ENCODE measurements at places on chromosomes 11 and 22.

DNA sequence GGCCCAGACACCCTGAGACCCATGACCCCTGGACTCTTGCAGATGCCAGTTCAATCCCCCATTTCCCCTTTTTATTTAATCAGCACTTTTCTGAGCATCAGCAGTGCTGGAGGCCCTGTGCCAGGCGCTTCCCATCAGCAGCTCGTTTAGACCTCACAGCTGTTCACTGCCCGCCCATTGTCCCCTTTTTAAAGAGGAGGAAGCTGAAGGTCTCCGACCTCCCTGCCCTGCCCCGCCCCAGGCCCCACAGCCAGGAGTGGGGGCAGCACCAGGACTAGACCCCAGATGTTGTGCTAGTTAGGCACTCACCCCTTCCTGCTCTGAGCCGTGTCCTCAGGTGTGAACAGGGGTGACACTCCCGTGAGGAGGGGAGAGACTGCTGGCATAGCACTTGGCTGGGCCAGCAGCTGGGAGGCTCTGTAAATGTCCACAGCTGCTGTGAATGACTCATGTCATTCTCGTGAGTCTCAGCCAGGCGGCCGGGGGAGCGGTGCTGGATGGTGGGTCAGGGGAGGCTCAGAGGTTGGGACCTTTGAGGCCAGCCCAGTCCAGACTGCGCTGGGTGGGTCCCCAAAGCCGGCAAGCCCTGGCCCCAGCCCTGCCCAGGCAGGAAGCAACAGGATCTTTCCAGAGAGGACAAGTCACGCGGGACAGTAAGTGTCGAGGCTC, 19.9 kb downstream of the EMID1 start:
- DNase-seq: peak; percentile 24

GRCh38 chr11:72244060-72244360, at the start of gene PHOX2A:
Gene PHOX2A (minus strand): TSS chr11:72244176. CDS start chr11:72244004, 172 bp downstream.
- DNase-seq: no peak

- DNase-seq: no peak
Measured at GRCh38 chr22:31945443-31945855, 1.1 kb downstream of the YWHAH start.

- no peak for DNase-seq
Measured at GRCh38 chr11:105701098-105701497, 91.2 kb downstream of the GRIA4 start.

DNA sequence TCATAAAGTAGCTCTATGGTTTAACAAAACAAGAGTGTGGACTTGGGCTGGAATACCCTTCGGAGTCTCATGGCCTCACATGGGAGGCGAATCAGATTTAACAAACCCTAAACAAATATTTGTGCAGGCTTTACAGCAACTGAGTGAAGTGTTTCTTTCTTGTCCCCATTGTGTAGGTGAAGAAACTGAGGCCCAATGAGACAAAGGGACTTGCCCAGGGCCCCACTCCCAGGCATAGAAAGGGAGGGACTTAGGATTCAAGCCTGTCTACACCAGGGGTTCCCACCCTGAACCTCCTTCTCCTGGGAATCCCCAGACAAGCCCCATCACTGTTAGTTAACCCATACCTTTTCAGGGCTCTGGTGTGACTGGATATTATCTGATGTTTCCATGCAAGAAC, 55.1 kb upstream of the CRYBB3 start:
- no peak for DNase-seq

DNA sequence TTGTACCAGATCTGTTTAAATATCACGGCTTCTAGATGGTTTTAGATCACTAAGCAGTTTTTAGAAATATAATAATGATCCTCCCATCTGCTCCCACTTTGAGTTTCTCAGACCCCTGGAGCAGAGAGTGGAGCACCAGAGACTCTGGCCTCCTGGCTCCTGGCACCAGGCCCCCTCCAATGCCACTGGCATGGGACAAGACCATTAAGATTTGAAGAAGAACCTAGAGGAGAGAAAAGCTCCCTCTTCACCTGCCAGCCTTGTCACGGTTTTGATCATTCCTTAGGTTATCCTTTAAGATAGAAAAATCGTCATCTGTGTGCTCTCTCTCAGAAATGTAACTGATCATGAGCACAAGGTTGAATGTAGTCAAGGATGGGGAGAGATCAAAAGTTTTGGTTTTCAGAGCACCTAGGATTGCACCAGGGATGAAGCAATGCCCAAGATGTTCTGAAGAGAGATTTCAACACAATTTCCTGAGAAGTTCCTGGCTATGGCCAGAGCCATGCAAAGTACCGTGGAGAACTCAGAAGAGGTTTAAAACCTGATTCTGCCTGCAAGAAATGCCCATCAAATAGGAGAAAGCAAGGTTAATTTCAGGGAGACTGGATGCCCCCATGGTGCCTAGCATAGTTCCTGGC, 22.2 kb downstream of the IL10RA start:
- DNase-seq: peak; percentile 61

DNA sequence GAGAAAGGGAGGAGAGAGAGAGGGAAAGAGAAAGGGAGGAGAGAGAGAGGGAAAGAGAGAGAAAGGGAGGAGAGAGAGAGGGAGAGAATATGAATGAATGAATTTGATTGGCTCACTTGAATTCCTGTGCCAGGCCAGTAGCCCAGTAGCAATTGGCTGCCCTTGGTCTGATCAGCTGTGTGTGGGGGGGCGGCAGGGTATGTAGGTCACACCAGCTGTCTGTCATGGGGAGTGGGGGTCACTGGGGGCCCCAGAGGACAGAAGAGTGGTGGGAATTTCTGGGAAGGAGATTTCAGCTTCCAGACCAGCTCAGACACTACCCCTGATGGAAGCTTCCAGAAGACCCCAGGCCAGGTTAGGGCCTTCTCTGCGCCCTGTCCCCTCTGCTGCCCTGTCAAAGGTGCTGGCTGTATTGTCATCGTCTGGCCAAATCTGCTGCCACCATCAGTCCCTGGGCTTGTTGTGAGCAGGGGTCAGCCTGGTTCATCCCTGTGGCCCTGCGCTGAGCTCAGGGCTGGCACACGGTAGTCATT, 21.1 kb downstream of the MPPED1 start:
- no peak for DNase-seq

DNA sequence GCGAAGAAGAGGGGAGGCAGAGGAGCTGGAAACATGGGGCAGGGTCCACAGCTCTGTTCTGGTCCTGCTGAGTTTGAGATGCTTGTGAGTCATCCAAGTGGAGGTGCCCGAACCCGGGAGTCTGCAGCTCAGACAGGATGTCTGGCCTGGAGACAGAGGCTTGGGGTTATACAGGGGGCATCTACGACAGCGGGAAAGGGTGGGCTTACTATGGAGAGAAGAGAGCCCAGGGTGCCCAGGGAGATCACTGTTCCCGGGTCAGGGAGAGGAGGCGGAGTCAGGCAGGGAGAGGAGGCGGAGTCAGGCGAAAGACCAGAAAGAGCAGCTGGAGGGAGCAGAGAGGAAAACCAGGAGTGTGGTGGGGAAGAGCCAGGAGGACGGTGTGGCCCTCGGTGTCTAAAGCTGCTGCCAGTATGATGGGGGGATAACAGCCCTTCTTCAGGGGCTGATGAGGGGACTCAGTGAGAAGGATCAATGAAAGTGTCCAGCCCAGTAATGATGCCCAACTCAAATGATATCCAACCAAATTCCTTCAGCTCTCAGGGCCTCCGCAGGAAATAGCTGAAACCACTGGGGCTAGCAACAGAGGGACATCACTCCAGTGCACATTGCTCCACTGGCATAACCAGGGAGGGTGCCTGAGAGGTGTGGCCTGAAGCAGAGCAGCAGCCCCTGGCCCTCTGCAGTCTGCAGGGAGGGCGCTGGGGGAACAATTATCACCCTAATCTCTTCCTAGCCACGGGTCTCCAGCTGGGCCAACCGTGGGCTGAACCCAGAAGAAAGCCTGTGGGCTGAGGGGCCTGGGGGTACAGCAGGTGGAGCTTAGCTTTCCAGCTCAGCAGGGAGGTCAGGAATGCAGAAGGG, 2.6 kb upstream of the LTBP3 start:
- no peak for DNase-seq

- no peak for DNase-seq
Measured at GRCh38 chr11:368414-369335, 624 bp upstream of the B4GALNT4 start.

- peak; percentile 51 for DNase-seq
Measured at GRCh38 chr11:128941110-128941509, 1.6 kb downstream of the TP53AIP1 start.

DNA sequence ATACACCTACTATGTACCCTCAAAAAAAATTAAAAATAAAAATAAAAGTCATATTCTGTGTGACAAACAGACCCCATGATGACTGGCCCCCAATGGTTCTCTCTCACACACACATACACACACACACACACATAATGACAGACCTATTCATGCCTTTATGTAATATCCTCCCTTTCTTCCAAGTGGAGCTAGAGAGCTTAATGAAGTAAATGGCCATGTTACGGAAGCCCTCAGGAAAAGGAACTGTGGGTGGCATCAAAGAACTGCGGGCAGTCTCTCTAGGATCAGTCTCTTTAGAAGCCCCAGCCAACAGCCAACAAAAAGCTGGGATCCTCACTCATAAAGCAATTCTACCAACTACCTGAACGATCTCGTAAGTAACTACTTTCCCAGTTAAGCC, 125.5 kb downstream of the SIK3 start:
- DNase-seq: peak; percentile 61

All from suppressor macrophage (primary cell).